Stimulated activated CD4-positive, alpha-beta T cell treated with anti-CD3 and anti-CD28 coated beads, Interleukin-1b, Interleukin-23, amount 100 ng/mL, for 1 hour (primary cell): ENCODE measurements at places on chromosomes 3 and 15.

DNA sequence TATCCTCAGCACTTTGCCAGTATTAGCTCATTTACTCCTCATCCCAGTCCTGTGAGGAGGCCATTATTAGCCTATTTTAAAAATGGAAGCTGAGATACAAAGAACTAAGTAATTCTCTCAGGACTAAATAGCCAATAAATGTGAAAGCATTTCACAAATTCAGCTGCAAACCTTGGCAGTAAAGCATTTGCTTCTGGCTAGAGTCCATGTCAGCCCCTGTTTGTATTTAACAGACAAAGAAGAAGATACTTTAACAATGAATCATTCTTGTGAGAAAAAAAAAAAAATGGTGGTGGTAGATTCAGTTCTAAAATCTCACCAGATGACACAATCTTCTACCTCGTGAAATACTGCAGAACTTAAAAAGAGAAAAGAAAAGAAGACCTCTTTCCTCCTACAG is 85.0 kb upstream of the CNTN6 start:
- no peak for DNase-seq

- no peak for DNase-seq
These were observed 130.3 kb upstream of the CDIN1 start for GRCh38 chr15:36449084-36449661.

DNA sequence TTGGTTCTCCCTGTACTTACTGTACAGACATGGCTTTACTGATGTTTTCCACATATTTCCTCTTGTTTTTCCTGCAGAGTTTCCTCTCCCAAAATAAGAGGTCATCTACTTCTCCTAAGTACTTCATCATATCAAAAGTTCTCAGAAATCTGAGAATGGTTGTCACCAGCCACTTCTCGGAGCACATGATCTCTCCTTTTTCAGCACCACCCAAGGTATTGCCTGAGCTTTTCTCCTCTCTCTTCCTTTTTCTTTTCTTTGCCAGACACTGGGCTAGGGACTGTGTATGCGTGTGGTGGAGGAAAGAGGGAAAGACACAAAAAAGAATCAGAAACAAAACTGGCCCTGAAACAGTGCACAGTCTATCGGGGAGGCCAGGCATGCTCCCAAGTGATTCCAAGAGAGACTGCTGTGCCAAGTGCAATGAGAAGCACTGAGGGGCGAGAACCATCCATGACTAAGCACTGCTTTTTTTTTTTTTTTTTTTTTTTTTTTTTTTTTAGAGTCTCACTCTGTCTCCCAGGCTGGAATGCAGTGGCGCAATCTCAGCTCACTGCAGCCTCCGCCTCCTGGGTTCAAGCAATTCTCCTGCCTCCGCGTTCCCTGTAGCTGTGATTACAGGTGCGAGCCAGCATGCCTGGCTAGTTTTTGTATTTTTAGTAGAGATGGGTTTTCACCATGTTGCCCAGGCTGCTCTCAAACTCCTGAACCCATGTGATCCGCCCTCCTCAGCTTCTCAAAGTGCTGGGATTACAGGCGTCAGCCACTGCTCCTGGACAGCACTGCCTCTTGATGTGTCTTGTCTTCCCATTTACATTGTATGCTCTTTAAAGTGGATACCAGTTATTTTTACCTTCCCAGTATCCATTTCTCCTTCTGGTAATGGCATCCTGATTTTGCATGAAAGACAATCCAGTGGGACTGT is 194.0 kb upstream of the FEZF2 start:
- DNase-seq = no peak

GRCh38 chr3:38254872-38255271 is 10.7 kb upstream of the SLC22A13 start:
- DNase-seq = no peak

- DNase-seq = no peak
These were observed 1.4 kb downstream of the FBLN2 start for GRCh38 chr3:13550423-13550690.

DNA sequence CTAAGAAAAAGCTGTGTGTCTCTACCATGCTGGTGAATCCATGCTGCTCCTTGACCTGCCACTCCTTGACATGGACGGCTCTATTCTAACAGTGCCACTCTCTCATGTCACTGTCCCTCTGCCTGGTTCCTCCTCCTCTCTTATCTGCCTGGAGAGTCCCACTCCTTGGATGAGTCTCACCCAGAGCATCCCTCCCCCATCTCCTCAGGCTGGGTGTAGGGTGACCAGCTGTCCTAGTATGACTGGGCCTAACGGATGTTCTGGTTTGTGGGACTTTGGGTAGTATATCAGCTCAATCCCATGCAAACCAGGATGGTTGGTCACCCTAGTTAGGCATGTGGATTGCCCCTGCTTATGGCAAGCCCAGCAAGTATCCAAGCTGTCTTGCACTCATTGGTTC is 54.3 kb downstream of the LIPC start:
- no peak for DNase-seq

- DNase-seq = no peak
These were observed 7.5 kb downstream of the ZNF710 start for GRCh38 chr15:90008607-90009006.

GRCh38 chr3:131371688-131372066 is 9.9 kb upstream of the NUDT16 start:
- no peak for DNase-seq
